A549 treated with GW870086 at 1 μM for 4 hours (cell line): ENCODE measurements at places on chromosomes 1 and 21. TPM values are rescaled to one million over a fixed set of nuclear protein-coding genes. Genes with fewer than 3 reads are reported as not detected.

PLA2G2C gene
- not detected in 5 replicates for total RNA-seq

RRP1B gene
- total RNA-seq: 32.3 to 40.8 TPM (median 37.1 TPM) in 5 replicates

CTNNBIP1 gene
- 7.2 to 10.9 TPM (median 9.3 TPM) in 5 replicates for total RNA-seq

FABP3 gene
- total RNA-seq: not detected in 5 replicates

LRRC7 gene
- total RNA-seq: not detected in 5 replicates

SH3BGRL3 gene
- 111 to 165 TPM (median 137 TPM) in 5 replicates for total RNA-seq

SPATA6 gene
- total RNA-seq: 1.4 to 2.2 TPM (median 1.7 TPM) in 5 replicates

NBPF9 gene
- total RNA-seq: 12.3 to 15.5 TPM (median 14.5 TPM) in 5 replicates

TRIM63 gene
- 0.70 to 1.5 TPM (median 1.2 TPM) in 5 replicates for total RNA-seq
